ENCODE measurements at places on chromosomes 3 and 15.
A peak's percentile ranks its signal among the peaks of the same experiment; 100 is the strongest.

DNA sequence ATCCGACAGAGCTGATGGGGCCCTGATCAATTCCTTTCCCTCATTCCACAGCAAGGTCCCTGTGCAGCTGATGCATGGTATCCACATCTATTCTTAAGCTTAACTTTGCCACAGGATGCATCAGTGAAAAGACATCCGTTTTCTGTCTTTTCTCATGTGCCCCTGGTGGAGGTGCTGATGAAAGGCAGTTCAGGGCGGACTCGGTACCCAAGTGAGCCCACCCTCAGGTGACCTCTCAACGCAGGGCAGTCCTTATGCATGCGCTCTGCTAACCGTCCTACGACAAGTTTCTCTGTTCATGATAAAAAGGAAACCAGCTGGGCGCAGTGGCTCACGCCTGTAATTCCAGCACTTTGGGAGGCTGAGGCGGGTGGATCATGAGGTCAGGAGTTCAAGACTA, 251.4 kb downstream of the ADAMTS17 start:
- no peak for DNase-seq

GRCh38 chr3:73068419-73068818, 7.0 kb downstream of the EBLN2 start:
- no peak for DNase-seq

DNA sequence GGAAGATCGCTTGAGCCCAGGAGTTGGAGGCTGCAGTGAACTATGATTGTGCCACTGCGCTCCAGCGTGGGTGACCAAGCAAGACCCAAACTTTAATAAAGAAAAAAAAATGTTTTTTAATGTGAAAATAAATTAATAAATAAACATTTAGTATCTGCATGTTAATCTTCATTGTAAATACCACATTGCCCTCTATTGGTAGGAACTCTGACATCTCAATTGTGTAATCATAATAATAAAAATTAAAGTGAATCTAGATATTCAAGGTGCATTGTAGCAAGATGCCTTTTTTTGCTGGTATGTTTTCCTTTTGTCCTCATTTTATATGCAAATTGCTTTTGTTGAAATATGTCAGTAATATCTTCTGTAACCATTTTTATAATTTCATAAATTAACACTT, 95.0 kb upstream of the LIMD1 start:
- DNase-seq, result peak; percentile 24

- DNase-seq, result no peak
These were observed at the start of gene UBAP1L for GRCh38 chr15:65115086-65115485. TSS of gene UBAP1L (minus strand) at chr15:65115200. CDS start at chr15:65106215, 8,985 bp downstream.

GRCh38 chr3:111311709-111312235, 230.2 kb upstream of the CD96 start:
- no peak for DNase-seq

- DNase-seq, result no peak
These were observed 4.9 kb upstream of the LOXL1 start for GRCh38 chr15:73921254-73921925.

GRCh38 chr15:64837502-64837901, 4.2 kb upstream of the PLEKHO2 start:
- peak; percentile 79 for DNase-seq

DNA sequence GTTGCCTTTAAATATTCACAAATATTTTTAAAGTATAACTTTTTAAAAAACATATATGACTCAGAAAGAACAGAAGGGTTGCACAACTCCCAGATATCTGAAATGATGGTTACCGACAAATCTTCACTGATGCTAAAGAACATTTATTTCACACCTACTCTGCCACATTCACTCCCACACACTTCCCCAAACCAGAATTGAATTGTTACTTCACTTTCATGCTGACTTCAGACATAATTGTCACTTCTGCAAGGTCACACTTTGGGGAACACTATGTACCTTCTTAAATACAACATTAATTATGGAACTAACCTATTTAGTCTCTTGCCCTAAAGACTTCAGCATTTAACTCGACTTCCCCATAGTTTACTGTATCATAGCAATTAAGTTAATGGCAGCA, 795.1 kb downstream of the FHIT start:
- DNase-seq, result peak; percentile 25

- peak; percentile 71 for DNase-seq
These were observed 426 bp downstream of the KAT2B start for GRCh38 chr3:20040548-20041196.

- DNase-seq, result peak; percentile 51
These were observed 62.5 kb upstream of the SNRK start for GRCh38 chr3:43223670-43224364.

GRCh38 chr3:24294150-24294549, 200.5 kb downstream of the THRB start:
- DNase-seq, result no peak

- DNase-seq, result no peak
These were observed 38.0 kb downstream of the STAC start for GRCh38 chr3:36418296-36418695.

- no peak for DNase-seq
These were observed 168.7 kb downstream of the CHL1 start for GRCh38 chr3:365268-365667.

- no peak for DNase-seq
These were observed 649 bp upstream of the PIK3CB start for GRCh38 chr3:138835397-138835757.

Measured in suppressor macrophage (primary cell).